ENCODE measurements at places on chromosomes 4 and X.

- DNase-seq: peak; percentile 8
Measured at GRCh38 chrX:137194164-137194563, 160.4 kb upstream of the GPR101 start.

DNA sequence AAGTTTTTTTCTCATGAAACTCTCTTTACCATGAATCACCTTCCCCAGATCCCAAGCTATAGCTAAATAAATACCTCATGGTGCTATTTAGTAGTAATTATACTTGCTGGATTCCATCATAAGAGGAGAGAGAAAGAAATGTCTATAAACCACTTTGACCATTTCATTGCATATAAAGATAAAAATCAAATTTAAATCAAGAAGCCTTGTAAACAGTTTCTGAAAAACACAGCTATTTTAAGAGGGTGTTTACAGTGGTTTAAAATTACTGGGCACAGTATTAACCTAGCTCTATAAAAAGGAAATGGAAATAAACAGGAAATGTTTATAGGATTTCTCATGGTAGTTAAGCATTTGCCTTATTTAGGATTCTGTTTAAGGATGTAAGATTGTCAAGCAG lies 637.9 kb downstream of the ADGRL3 start:
- no peak for DNase-seq

- DNase-seq: peak; percentile 28
Measured at GRCh38 chr4:40629401-40630334, at the start of gene RBM47. RBM47 (minus strand) TSS chr4:40629864; CDS start chr4:40438893, 190,971 bp downstream.

GRCh38 chr4:87219632-87220093 lies 755 bp downstream of the KLHL8 start:
- DNase-seq: peak; percentile 49

DNA sequence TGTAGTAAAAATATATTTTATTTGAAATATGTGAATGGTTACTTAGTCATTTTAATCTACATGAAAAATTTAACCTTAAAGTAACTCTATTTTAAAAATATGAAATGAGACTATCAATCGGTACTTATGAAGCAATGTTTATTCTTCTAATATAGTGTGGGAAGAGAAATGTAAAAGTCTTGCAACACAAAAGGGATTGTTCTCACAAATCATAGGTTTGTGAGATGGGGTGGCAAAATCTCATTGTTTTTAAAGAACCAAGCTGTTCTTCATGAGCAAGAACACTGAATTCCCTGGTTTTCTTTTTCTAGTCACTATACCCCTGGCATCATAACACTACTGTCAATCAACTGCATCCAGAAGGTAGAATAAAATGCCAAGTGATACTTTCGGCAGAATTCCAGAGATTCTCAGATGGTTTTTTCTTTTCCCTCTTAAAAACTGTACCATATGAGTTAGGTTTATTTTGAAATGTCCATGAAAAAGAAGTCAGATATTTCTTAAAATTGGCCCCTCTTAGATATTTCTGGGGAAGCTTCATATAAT lies 52.2 kb downstream of the SNCA start:
- DNase-seq: no peak

DNA sequence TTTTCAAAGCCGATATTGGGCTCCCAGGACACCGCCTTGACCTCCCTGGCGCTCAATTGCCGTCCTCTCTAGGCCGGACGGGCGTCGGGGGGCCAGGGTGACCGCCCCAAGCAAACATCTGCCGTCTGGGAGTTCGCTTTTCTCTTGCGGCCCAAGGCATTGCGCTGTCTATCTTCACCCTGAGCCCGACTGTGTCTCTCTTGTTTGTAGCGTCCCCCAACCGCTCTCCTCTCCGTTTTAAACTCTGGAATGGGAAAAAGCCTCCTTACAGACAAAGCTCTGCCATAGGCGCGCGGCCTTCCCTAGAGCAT lies 551 bp upstream of the ARX start:
- DNase-seq: no peak

- DNase-seq: no peak
Measured at GRCh38 chr4:168805341-168805740, 204.7 kb downstream of the CBR4 start.

GRCh38 chr4:177393236-177393635 lies 49.0 kb downstream of the AGA start:
- peak; percentile 21 for DNase-seq

DNA sequence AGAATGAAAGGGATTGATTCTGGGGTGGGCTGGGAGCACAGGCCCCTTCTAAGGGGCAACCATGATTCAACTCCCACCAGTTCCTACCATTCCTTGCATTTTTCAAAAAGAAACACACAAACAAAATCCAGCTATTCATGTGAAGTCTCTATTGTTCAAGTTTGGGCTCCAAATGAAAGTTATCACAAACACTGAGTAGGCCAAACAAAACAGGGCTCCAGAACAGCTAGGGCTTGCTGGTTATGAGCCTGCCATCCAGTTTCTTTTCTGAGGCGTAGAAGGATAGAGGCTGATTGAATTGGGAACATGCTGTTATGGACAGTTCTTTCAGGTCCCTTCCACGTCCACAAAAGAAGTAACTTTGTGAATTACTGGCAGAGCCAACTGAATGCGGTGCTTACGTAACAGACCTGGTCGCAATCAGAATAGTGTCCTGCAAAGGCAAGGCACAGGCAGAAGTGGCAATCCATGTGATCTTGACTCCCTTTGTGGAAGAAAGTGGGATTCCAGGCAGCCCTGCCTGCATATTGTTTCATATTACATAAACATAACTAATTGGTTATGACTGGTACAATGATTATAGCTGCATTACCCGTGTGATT lies 244.5 kb downstream of the SCFD2 start:
- no peak for DNase-seq

- DNase-seq: no peak
Measured at GRCh38 chr4:53592122-53592521, 836 bp upstream of the LNX1 start.

DNA sequence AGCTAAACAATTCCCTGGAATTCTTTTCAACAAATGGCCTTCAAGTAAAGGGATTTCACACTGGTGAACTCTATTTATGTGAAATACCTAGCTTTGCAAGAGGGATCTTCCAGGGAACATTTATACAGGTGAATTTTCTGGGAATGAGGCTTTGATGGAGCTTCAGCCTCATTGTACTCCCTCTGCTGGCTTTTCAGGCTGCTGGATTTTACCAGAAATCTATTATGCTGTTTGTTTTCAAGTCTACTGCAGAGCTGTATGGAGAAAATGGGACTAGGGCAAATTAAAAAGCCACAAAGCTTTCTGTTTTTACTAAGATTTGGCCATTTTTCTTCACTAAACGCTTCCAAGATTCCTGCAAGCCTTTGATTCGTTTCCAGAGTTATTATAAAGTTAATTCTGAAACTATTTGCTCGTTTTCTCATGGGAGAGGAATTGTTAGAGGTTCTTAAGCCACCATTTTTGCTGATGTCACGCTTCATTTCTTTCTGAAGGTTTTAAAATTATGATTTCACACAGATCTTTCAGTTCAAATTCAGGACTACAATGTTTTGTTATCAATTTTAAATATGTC lies 31.6 kb downstream of the KDM6A start:
- no peak for DNase-seq

DNA sequence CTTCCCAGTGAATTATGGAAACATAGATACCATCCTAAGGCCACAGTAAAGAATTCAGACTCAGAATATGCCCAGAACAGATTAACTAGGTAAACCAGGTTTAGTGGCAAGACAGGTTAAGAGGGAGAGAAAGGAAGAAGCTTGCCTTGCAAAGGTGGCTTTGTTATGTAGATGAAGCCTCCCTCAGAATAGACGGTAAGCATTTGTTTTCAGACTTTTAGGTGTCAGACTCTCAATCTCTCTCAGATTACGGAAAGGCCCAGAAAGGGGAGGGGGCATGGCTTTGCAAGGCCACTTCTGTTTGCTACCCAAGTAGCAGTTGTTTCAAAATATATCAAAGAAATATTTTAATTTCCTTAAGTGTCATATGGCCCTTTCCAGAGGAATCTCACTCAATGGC lies 457.1 kb upstream of the BOD1L1 start:
- DNase-seq: no peak

GRCh38 chr4:184805462-184806228 lies 20.1 kb downstream of the ACSL1 start:
- DNase-seq: no peak

DNA sequence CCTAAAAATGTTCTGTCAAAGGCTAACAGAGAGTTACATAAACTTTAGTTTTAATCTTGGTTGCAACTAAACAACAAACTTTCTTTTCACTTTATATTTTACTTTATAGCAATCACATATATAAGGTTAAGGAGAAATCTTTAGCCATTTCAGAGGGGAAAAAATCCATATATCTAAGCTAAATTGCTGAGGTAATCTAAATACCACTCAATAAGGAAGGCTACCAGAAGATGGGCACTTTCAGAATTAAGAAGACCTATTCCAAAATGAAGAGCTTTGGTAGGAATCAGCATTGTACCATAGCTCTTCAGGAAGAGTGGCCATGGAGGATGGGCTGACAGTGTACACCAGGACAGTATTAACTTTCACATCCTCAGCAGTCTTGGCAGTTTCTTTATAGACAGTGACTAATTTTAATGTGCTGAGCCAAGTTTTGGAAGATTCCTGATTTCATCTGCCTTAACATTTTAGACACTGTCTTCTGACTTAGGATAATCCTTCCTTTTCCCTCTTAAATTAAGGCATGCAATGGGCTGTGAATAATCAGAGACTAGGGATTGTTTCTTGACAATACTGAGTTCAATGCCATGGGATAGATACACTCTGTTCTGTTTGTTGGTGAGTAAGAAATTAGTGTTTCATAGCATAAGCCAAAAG lies 7.1 kb downstream of the FAT4 start:
- DNase-seq: no peak

- no peak for DNase-seq
Measured at GRCh38 chr4:184660978-184661377, 11.4 kb downstream of the PRIMPOL start.

- no peak for DNase-seq
Measured at GRCh38 chr4:45241976-45242375, 515.6 kb upstream of the GNPDA2 start.

GRCh38 chr4:6114181-6114580 lies 86.2 kb downstream of the JAKMIP1 start:
- DNase-seq: no peak

DNA sequence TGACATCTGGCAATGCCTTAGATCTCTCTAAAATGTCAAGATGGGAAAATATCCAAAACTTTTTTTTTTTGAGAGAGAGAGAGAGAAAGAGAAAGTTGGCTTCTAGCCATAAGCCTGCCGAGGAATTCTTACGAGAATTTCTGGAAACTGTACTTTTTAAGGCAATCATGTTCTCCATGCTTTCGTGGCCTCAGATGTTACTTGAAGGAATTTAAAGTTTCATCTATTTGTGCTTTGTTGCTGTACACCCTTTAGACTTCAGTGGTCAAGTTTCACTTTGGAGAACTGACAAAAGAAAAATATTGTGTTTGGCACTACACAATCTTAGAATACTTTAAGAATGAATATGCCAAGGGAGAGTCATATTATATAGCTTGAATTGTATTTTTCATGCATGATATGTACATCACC lies 53.9 kb downstream of the FAT4 start:
- DNase-seq: no peak

DNA sequence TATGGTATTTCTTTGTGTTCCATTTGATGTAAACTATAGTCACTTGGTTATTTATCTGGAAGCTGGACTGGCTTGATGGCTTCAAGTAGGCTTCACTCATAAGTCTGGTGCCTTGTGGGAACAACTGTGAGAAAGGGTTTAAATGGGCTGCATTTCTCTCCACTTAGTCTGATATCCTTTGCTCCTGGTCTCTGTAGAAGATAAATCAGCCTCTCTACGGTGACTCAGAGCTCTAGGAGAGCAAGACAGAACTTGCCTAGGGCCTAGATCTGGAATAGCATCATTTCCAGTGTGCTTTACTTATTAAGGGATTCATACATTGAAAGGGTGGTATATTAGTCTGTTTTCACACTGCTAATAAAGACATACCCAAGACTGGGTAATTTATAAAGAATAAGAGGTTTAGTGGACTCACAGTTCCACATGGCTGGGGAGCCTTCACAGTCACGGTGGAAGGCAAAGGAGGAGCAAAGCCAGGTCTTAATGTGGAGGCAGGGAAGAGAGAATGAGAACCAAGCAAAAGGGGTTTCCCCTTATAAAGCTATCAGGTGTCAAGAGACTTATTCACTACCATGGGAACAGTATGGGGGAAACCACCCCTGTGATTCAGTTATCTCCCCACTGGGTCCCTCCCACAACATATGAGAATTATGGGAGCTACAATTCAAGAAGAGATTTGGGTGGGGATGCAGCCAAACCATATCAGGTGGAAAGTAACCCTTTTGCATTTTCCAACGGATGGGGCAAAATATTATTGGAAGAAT lies 1746.4 kb upstream of the PCDH7 start:
- DNase-seq: no peak

DNA sequence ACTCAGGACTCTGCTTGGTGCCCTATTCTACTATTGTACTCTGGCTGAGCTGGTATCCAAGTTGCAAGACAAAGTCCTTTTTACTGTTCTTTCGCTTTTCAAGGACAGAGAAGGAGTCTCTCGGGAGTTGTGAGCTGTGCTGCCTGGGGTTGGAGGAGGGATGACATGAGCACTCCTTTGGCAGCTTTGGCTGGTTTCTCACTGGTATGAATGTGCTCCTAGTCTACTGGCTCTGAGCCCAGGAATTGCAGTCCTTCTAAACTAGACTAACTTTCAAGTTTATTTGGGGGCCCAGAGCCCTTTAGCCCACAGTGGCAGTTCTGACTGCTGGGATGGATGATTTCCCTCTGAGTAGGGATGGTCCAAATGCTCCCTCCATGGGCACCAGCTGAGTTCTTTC lies 997.1 kb downstream of the RAB28 start:
- DNase-seq: no peak

DNA sequence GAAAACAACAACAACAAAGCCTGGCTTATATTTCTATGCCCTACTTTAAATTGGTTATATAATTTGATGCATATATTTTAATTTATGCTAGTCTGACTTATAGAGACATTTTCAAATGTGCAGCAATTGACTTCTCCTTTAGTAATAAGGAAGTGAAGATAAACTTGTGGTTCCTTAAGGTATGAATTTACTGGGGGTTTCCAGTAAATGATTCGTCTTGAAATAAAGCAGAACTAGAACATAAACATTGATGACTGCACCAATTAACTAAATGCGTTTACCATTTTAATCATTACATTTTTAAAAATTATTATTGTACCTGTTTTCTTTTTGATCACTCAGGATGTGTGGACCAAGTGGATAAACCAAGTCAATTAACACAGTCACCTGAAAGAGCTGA lies 99.6 kb upstream of the CCSER1 start:
- no peak for DNase-seq

GRCh38 chrX:2954541-2954940 lies 25.4 kb upstream of the ARSD start:
- no peak for DNase-seq

Data from stimulated activated naive CD8-positive, alpha-beta T cell treated with anti-CD3 and anti-CD28 coated beads, Interleukin-15, amount 100 ng/mL, for 72 hours (primary cell).